Myometrial cell (primary cell): ENCODE measurements at places on chromosomes 6 and 20. TPM values are rescaled to one million over a fixed set of nuclear protein-coding genes. Genes with fewer than 3 reads are reported as not detected.

The EFCAB8 gene
- total RNA-seq: not detected in 2 replicates

The LRRN4 gene
- total RNA-seq: not detected in 2 replicates

The CGAS gene
- 4.3 and 5.5 TPM in 2 replicates for total RNA-seq

The SRMS gene
- total RNA-seq: not detected in 2 replicates

The SPO11 gene
- total RNA-seq: not detected in 2 replicates
